ENCODE measurements at places on chromosomes 3 and 15.
A peak's percentile ranks its signal among the peaks of the same experiment; 100 is the strongest.

DNA sequence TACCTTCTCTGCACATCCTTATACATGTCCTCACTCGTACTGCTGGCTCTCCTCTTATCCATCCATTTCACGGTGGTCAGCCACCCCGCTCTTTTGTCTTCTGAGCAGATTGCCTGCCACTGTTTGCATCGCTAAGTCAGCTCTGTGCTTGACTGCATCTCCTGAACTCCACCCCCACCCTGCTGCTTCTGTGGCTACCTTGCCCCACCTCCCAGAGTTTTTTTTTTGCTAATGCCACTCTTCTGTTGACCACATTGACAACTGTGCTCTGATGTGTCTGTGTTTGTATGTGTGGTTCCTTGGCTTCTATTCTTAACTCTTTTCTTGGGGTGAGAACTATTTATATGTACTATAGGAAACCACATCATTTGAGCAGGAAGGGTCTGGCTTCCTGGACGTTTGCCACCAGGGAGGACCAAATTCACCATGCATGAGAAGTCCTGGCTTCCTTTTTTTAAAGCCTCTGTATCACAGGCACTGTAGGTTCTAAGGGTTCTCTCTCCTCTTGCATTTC is 12.8 kb upstream of the MTMR10 start:
- DNase-seq = no peak

DNA sequence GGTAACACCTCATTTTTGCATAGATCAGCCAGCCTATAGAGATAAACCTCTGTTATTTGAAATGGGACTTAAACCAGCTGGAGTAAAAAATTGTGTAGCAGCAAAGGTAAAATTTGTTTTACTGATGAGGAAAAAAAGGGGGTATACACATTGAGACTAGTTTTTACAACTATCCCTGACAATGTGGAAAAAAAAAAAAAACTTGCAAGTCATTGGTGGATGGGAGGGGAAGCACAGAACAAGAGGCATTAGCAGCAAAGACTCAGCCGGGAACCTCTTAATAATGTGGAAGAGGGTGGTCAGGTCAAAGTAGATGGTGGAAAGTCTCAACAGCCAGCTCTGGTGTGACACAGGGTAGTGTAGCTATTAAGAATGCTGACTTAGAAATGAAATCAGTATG is 14.5 kb downstream of the FBXO22 start:
- no peak for DNase-seq

DNA sequence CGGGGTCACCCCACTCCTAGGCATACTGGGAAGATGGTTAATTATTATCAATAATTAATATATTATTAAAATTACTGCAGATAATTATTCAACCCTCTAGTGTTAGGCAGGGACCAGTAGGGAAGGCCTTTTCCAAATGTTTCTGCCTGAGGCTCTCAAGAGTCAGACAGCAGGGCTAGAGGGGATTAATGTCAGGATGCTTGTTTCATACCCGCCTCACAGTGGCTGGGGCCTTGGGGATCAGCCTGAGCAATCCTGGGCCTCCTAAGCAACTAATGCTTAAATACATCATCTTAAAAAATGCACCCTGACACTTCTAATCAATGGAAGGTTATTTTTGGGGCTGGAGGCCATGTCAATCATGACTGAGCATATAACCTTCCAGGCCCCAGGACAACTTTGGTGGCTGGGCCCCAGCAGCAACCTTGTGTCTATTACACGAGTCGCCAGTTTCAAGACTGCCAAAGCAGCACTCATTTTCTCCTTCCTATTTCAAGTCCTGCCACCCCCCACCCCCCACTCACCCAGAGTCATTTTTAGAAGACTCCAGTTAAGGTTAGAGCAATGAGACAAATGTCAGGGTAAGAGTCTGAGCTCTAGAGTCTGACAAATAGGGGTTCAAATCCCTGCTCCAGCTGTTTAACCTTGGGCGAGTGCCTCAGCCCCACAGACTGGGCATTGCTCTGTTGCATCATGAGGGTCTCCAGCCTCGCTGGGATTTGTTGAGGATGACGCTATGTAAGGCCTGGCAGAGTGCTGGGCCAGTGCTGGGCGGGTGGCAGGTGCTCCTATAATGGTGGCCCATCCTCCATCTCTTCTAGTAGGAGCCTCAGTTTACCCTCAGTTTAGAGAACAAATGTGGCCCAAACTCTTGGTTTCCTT is 6.1 kb downstream of the AMOTL2 start:
- no peak for DNase-seq

DNA sequence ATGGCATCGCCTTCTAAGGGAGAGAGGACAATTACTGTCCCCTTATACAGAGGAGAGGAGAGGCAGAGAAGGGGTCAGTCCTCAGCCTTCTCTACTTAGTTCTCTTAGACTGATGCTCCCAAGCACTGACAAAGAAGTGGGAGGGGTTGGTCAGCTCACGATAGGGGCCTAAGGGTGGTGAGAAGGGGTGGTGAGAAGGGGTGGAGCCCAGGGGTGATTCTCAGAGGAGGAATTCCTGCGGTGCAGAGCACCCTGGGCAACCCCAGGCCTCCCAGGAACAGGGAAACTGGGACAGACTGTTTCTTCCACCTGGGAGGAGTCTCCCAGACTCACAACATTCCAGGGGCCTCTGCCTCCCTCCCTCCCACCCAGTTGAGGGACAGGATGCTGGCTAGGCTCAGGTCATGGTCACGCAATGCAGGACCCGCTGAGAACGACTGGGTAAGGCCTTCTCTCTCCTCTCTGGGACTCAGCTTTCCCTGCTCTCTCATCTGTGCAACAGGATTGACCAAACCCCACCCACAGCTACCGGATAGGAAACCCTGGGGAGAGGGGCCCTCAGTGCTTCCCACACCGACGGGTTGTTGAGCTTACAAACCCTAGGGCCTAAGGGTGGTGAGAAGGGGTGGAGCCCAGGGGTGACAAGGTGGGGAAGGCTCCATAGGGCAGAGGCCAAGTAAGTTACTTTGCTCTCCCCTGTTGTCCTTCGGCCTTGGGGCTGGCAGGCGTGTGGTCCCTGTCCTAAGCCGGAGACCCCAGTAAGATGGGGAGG is 1.5 kb downstream of the TPRA1 start:
- DNase-seq = no peak

- no peak for DNase-seq
Observed at GRCh38 chr3:177333533-177334520, 136.5 kb upstream of the TBL1XR1 start.

DNA sequence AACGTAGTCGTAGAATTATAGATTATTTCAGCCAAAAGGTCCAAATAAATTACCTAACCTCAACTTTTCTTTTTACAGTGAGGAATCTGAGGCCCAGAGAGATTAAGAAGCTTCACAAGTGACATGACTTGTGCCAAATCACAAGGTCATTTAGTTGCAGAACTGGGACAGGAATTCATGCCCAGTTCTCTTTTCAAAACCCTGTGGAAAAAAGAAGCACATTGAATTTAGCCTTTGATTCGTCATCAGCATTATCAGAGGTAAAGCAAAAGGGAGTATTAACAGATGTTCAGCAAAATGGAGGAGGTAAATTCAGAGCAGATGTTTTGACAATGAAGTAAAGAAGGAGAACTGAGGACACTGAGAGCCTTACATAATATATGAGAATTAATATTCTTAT is 4.5 kb downstream of the SERPINI2 start:
- DNase-seq = no peak

DNA sequence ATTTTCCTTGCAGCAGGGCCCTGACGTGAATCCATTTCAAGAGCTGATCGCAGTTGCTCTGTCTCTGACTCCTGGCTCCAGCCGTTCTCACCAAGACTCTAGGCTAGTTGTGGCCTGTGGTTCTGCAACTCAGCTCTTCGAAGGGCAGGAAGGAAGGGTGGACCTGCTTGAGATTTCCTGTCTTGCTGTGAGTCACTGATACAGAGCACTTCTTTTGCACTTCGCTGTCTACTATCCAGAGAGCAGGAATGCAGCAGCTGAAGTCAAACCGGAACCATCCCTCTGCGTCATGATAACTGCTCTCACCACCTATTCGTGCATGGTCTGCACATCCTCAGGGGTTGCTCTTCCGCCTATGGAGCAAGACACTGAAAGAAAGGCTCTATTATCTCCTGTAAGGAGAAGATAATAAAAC is 59.7 kb downstream of the RAP2B start:
- no peak for DNase-seq

- DNase-seq = no peak
Observed at GRCh38 chr15:90402223-90402622, 14.2 kb downstream of the IQGAP1 start.

GRCh38 chr3:9168241-9168741 is 81.2 kb downstream of the SRGAP3 start:
- no peak for DNase-seq

DNA sequence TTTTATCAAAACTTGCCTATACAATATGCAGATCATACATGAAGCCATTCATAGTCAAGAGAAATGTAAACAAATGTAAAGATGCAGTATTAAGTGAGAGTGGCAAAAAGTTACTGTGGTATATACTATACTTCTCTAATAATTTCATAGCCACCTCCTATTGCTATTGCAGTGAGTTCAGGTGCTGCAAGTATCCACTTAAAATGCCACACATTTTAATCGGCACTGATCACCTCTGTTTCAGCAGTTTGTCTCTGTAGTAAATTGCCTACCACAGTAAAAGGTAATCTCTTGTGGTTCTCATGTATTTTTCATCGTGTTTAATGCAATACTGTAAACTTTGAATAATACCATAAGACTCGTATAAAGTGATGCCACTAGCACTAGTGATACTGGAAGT is 20.4 kb upstream of the FAH start:
- no peak for DNase-seq

DNA sequence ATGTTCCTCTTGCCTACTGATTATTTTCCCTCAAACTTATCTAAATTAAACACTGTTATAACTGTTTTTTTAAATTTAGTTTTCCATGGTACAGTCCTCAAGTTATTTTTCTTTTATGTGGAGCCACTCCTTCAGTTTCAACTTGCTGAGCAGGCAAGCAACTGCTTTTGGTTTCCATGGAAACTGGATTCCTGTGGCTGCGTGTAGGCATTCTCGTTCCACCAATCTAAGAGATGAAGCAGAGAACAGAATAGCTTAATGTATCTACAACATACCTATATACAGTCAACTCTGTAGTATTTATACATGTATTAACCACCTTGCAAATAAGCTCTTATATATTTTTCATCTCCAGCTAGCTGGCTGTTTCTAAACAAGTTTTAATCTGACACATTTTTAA is 25.8 kb upstream of the ANXA2 start:
- DNase-seq = no peak

- DNase-seq = no peak
Observed at GRCh38 chr15:72982714-72983113, 69.5 kb upstream of the NEO1 start.

- DNase-seq = peak; percentile 30
Observed at GRCh38 chr15:81133782-81134461, at the start of gene CFAP161. Gene CFAP161, plus strand, starts transcription at chr15:81134270. Its CDS starts 60 bp downstream, at chr15:81134330.

GRCh38 chr3:30073622-30074021 is 532.8 kb upstream of the TGFBR2 start:
- DNase-seq = no peak

DNA sequence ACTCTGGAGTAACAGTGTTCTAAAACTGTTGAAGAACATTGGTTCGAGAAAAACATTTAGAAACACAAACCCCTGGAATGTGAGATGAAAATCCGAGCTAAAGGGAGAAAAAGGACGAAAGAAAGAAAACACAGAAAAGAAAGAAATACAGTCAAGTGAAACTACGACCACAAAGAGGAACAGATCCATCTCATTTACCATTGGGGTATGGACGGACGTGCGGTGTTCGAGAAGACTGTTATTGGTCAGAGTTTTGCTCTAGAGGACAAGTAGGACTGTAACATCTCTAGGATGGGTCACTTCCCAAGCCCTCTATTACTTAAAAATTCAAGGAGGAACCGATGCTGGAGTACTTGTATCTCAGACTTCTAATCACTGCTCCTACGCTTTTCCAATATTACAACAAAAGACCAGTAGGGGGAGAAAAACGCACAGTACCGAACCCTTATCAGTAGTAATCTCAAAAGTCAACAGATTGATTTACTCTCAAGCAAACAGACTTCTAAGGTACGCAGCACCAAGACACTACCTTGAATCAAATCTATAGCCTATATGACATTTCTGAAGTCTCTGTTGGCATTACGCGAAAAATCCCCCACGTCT is 1.1 kb upstream of the PIK3CA start:
- DNase-seq = peak; percentile 71

GRCh38 chr3:127822041-127822681 is at the start of gene MGLL:
Gene MGLL, minus strand, starts transcription at chr3:127822515. Its CDS starts 197 bp downstream, at chr3:127822318.
- peak; percentile 32 for DNase-seq

- DNase-seq = no peak
Observed at GRCh38 chr3:142152384-142152783, 3.0 kb upstream of the TFDP2 start.

GRCh38 chr3:46930945-46931403 is 45.6 kb downstream of the CCDC12 start:
- DNase-seq = no peak

- no peak for DNase-seq
Observed at GRCh38 chr3:156764751-156765150, 61.4 kb upstream of the LEKR1 start.

- no peak for DNase-seq
Observed at GRCh38 chr15:41233367-41233771, 2.3 kb downstream of the CHP1 start.

DNA sequence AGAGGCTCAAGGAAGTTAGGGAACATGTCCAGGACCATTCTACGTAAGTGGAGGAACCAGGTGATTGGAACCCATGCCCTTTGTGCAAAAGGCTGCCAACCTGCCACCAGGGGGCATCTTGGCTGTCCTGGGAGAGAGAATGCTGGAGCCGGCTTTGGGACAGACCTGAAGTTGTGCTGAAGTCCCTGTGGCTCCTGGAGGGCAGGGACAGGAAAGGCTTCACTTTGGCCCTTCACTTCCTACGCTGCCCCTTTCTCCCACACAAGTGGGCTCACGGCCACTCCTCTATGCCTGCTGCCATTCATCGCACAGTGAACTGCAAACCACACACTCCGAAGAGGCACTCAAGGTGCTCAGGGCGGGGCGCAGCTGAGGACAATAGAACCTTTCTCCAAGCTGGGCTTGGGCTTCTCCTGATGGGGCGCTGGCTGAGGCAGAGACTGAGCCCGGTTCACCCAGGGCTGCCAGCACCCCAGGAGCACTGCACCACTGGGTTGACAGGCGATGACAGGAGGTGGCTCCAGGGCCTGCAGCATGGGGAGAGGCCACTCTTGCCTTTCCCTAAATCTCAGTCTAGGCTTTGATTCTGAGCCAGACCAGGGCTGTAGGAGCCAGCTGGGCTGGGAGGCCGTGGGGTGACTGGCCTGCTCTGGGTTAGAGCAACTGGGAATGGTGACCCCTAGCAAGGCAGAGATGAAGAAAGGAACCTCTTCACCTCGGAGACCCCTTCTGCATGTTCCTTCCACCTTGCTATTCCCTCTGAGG is 8.4 kb downstream of the SHF start:
- no peak for DNase-seq

- DNase-seq = no peak
Observed at GRCh38 chr15:39731266-39731665, 51.4 kb downstream of the FSIP1 start.

GRCh38 chr3:108472001-108472591 is 38.3 kb downstream of the MYH15 start:
- no peak for DNase-seq

DNA sequence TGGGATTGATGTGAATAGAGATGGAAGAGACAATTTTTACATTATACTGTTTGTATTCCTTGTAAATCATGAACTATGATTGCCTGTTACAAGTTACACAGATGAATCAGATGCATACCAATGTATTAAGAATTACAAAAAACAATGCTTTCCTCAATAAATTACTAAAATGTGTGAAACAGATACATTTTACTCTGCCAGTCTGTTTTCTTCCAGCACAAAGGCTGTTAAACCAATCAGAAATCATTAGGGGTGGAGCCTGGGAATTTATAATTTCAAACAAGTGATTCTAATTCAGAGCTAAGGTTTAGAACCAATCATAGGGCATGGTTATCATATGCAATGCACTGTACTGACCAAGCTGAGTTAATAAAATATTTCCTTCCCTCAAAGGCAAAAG is 21.8 kb upstream of the ANKRD28 start:
- DNase-seq = no peak

Data from NCI-H2029 (cell line).